Stimulated activated CD4-positive, alpha-beta T cell treated with anti-CD3 and anti-CD28 coated beads, Interleukin-1b, Interleukin-23, amount 100 ng/mL, for 24 hours (primary cell): ENCODE measurements at places on chromosomes 11 and 22.

DNA sequence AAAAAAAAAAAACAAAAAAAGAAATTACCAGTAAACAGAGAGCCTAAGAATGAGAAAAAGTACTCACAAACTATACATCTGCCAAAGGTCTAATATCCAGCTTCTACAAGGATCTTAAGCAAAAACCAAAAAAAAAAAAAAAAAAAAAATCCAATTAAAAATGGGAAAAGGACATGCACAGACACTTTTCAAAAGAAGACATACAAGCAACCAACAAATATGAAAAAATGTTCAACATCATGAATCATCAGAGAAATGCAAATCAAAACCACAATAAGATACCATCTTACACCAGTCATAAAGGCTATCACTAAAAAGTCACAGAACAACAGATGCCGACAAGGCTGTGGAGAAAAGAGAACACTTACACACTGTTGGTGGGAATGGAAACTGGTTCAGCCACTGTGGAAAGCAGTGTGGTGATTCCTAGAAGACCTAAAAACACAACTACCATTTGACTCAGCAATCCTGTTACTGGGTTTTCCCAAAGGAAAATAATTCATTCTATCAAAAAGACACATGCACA, 18.3 kb downstream of the MS4A6A start:
- no peak for DNase-seq

GRCh38 chr11:104028476-104029263, 7.8 kb upstream of the DDI1 start:
- DNase-seq, result no peak

GRCh38 chr22:43002202-43002586, 12.8 kb downstream of the PACSIN2 start:
- DNase-seq, result no peak

- no peak for DNase-seq
Observed at GRCh38 chr22:27224485-27225374, 567.3 kb downstream of the MIAT start.

- DNase-seq, result peak; percentile 62
Observed at GRCh38 chr11:118435290-118435892, 901 bp upstream of the KMT2A start.

- no peak for DNase-seq
Observed at GRCh38 chr11:111635706-111636045, 33.4 kb downstream of the SIK2 start.

DNA sequence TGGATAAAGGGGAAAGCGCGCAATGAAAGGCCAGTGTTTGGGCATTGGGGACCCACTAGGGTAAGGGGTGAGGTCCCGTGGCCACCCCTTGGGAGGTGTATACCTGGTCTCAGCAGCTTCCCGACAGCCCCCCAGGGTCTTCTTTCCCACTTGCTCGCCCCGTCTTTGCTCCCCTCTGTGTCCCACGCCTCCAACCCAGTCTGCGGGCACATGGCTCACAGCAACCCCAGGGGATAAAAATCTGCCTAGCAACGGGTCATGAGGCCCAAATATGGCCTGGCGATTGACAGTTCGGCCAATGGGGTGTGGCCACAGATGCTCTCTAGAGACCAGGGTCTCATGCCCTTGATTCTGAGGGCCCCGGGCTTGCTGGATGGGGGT, 41.6 kb downstream of the AHNAK start:
- no peak for DNase-seq

- no peak for DNase-seq
Observed at GRCh38 chr11:17475666-17476316, 854 bp downstream of the ABCC8 start.

GRCh38 chr11:2311353-2312133, 9.7 kb downstream of the TSPAN32 start:
- no peak for DNase-seq

DNA sequence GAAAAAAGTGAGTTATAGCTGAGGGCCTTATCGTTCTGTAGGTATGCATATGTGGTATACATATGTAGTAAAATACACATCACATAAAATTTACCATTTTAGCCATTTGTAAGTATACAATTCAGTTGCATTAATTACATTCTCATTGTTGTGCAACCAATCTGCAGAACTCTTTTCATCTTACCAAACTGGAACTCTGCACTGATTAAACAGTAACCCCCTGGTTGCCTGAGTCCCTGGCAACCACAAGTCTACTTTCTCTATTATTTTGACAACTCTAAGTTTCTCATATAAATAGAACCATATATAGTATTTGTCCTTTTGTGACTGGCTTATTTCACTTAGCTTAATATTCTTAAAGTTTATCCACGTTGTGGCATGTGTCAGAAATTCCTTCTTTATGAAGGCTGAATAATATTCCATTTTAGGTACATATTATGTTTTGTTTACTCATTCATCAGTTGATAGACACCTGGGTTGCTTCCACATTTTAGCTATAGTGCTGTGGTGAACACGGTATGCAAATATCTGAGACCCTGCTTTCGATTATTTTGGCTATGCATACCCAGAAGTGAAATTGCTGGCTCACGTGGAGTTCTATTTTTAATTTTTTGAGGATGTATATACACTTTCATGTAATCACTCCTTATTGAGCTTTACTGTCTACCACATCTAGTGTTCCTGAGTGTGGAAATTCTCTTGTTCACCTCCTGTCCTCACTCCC, 1.6 kb upstream of the DDX10 start:
- no peak for DNase-seq

- DNase-seq, result no peak
Observed at GRCh38 chr11:79422866-79423265, 18.0 kb downstream of the TENM4 start.

GRCh38 chr11:18105086-18105801, 638 bp downstream of the SAAL1 start:
- DNase-seq, result no peak

GRCh38 chr22:23499845-23500500, 80.1 kb downstream of the IGLL1 start:
- DNase-seq, result no peak

DNA sequence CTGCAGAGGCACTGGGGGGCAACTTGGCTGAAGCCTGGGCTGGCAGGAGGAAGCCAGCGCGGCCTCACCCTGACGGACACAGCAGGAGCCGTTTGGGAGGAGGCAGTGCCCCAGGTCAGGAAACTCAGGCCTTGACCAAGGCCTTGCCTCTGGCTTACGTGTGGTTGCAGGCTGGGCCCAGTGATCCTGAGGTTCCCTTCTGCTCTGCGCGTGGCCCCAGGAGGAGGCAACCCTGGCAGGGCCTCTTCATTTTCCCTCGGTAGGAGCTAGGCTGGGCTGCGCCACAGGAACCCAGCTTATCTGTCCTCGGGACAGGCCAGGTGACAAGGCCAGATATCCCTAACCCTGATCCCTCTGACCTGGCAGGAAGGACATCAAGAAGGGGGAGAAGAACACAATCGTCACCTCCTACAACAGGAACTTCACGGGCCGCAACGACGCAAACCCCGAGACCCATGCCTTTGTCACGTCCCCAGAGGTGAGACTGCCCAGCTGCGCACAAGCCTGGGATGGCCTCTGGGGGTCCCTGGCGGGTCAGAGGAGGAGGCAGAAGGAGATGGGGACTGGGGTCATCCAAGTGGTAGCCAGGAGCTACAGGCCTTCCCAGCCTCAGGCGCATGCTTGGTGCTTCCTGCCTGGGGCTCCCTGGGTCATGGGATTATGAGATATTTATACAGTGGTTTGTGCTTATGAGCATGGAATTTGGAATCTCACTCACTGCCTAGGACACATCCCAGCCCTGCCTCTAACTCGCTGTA, 20.6 kb downstream of the POLR3H start:
- DNase-seq, result no peak

- DNase-seq, result no peak
Observed at GRCh38 chr11:75376175-75376574, 23.1 kb upstream of the RPS3 start.

- DNase-seq, result no peak
Observed at GRCh38 chr22:17629641-17630040, 1.1 kb upstream of the ATP6V1E1 start.

GRCh38 chr11:12248330-12248729, 129.0 kb upstream of the PARVA start:
- no peak for DNase-seq

DNA sequence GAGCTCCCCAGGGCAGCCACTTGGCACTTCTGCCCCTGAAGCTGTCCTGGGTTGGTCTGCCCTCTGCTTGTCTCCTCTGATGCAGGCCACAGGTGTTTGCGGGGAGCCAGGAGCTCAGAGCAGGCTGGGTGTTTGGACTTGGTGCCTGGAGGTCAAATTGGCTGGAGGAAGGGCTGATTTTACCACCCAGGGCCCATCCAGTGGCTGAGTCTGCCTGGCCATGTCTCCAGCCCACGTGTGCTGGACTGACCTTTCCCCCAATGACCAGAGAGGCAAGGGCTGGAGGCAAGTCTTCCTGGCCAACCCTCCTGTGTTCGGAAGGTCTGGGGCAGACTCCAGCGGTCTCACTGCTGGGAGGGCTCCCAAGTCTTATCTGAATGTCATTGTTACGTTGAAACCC, 84.0 kb downstream of the NECTIN1 start:
- no peak for DNase-seq

DNA sequence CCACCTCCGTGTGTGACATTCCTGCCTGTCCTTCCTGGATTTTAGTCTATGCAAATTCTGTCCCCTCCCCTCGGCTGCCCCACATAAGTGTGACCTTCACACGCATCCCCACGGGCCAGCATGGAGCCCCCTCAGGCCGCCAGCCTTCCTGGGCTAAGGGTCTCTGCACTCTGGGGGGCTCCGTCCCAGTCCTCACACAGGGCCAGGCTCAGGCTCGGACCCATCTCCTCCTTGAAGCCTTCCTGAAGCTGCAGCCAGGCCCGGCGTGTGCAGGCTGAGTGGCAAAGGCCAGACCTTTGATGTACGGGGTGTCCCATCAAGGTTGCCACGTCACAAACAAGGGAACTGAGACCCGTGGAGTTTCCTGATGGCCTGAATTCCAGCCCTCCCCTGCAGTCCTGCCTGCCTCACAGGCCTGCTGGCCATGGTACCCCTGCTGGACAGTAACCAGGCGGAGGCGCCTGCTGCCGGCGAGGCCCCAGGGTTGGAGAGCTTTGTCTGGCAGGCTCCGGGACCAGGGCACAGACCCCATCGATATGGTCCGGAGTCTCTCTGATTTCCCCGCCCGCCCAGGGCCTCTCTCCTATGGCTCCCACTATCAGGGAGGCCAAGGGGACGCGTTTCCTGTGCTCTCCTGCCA, 791.7 kb downstream of the BRD1 start:
- no peak for DNase-seq

DNA sequence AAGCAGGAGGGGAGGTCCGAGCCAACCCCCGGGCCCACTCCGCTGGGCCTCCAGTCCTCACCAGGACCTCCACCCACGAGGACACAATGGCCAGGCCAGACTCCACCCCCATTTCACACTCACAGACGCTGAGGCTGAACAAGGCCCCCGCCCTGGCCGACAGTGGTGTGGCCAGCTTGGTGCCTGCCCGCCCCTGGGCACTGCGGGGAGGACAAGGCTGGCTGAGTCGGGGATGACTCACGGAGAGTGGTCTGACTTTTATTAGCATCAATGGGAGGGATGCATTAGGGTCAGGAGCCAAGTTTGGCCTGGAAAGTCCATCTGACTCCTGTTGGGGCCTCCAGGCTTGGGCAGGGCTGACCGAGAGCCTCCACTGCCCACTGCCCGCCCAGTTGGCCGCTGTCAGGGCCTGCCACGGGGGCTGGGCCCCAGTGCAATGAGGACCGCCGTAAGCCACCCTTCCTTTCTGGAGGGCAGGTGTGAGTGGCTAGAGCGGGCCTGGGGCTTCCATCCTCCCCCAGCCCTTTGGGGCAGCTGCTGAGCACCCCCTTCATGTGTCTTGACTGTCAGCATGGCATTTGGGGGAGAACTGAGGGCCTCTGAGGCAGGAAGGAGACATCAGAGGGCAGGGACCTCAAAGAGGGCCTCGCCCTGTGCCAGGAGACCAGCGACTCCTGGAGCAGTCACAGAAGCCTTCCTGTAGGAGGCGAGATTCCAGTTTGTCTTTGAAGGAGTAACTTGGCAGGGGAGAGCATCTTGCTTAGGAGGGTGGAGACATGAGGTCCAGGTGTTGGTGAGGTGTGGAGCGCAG, 10.6 kb downstream of the TSPAN32 start:
- no peak for DNase-seq

GRCh38 chr11:93169950-93170561, 27.7 kb downstream of the SLC36A4 start:
- DNase-seq, result no peak
